ENCODE measurements at places on chromosomes 5 and 9.

DNA sequence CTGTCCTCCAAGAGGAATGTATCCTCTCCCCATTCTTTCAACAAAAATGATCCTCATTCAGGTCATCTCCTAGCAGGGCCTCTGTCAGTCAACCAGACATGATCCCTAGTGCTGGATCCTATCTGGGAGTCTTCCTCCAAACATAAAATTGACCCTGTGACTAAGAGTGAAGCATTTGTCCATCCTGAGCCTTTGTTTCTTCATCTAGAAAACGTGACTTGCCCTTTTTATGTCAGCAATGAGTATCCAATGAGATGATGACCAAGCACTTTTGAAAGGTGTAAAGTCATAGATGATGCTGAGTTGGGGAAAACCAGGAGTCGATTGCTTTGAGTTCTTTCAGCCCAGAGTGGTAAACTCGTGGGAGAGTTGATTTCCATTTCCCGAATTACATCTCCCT is 143.3 kb downstream of the CMYA5 start:
- DNase-seq: no peak

DNA sequence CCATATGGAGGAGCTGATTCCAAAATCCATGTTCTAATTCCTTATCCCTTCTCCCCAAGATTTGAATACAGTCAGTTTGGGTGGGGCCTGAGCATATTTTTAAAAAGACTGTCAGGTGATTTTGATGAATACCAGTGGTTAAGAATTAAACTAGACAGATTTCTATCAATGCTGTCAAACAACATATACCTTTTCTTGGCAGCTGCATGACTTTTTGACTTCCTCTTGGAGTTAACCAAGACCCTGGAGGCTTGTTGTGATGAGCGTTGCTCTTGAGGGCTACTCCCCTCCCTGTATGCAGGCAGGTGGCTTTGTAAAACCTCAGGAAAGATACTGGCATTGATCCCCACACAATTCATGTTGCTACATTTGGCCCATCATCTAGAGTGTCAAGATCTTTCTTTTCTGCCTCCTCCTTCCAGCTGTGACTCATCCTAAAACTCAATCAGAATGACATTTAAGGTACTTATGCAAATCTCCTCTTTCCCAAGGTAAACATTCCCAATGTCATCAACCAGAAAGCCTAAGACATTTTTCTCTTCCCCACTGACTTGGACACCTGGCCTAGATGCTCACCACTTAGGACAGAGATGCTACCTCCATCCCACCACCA is 61.7 kb downstream of the PPP2R2B start:
- no peak for DNase-seq

GRCh38 chr5:43336159-43336558 is 22.9 kb upstream of the HMGCS1 start:
- no peak for DNase-seq

DNA sequence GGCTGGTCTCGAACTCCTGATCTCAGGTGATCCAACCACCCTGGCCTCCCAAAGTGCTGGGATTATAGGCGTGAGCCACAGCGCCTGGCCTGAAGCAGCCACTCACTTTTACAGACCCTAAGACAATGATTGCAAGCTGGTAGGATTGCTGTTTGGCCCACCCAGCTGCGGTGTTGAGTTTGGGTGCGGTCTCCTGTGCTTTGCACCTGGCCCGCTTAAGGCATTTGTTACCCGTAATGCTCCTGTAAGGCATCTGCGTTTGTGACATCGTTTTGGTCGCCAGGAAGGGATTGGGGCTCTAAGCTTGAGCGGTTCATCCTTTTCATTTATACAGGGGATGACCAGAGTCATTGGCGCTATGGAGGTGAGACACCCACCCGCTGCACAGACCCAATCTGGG is 1.5 kb downstream of the CA9 start:
- DNase-seq: no peak

DNA sequence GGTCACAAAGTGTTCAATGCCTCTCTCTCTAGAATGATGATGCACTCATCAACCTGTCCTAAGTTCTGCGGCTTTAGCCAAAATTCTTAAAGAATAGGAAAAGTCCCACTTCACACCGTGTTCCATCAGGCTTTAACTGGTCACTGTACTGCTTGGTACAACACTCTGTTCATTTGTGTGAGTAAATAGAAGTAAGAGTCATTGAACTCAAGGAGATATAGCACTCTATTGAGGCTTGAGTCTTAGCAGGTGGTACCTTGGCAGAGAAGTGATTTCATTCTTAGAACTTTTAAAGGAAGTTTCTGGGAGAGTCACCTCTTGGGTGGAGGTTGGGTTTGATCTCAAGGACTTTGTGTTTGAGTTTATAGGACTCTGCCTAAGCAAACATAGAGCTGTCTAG is 92.6 kb downstream of the TENT4A start:
- no peak for DNase-seq

GRCh38 chr9:104970271-104970987 is 42.5 kb upstream of the ABCA1 start:
- DNase-seq: no peak

GRCh38 chr5:141508798-141509611 is 20.1 kb downstream of the PCDHGC5 start:
- no peak for DNase-seq

- no peak for DNase-seq
Measured at GRCh38 chr9:107108342-107109130, 174.5 kb upstream of the RAD23B start.

DNA sequence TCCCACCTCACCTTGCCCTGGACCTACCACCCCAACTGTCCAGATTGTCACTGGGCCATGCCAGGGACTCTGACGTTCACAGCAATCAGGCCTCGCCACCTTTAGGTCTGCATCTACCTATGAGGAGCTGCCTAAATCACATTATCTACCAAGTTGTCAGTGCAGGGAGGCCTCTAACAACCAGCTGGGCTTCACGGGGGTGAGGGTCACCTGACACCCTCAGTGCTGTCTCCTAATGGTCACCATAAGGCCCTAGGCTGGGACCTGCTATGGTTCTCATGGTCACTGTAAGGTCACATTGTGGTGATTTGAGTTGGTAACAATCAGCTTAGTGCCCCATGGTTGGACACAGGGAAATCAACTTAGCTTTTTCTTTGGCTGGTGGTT is 119.2 kb upstream of the CXCL14 start:
- DNase-seq: no peak

- no peak for DNase-seq
Measured at GRCh38 chr5:102638316-102638715, 116.8 kb upstream of the PAM start.

DNA sequence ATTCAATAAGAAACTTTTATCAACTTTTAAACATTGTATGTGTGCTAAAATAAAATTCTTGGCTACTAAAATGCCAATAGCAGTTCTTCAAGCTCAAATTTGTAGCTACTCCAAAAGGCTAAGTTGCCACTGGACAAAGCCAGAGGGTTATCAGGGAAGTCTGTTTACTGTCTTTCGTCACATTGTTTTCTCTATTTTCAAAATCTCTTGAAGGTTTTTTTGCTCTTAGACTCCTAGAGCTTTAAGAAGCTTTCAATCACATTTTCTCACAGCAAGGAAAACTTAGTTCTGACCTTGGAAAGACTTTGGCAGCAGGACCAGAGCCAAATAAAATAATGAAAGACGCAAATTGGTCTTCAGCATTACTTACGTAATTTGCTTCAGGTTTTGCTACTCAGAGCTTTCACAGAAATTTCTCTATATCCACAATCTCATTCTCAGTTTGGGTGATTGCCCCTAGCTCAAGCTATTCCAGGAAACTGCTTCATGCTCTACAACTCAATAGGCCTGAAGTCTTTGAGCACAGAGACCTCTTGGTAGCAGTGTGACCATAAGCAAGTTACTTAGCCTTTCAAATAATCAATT is 257.7 kb downstream of the GABRG2 start:
- no peak for DNase-seq

DNA sequence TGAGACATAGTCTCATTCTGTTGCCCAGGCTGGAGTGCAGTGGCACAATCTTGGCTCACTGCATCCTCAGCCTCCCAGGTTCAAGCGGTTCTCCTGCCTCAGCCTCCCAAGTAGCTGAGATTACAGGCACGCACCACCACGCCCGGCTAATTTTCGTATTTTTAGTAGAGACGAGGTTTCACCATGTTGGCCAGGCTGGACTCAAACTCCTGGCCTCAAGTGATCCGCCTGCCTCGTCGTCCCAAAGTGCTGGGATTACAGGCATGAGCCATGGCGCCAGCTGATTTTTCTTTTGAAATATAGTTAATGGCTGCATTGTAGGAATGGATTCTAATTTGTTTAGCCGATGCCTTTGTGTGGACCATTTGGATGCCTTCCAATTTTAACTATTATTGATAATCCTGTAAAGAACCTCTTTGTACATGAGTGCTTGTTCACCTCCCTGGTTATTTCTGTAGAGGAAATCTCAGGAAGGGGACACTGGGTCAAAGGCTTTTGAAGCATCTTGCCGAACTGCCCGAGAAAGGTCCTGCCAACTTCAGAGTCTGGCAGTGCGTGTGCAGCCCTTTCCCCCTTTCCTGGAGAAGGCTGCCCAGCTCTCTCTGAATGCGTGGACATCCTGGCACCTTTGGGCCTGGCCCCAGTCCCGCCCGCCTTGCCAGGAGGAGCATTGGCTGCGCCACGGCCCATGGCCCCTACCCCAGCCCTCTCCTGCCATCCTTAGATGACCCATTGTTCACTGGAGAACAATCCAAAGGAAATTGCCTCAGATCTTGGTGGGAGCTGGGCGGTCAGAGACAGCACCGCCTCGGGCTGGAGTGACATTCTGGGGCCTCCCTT is 8.9 kb upstream of the NUP214 start:
- DNase-seq: no peak

- no peak for DNase-seq
Measured at GRCh38 chr9:109889456-109889855, 109.5 kb downstream of the PALM2AKAP2 start.

- DNase-seq: no peak
Measured at GRCh38 chr5:9284272-9284671, 261.6 kb downstream of the SEMA5A start.

- no peak for DNase-seq
Measured at GRCh38 chr5:159026781-159027180, 72.9 kb downstream of the EBF1 start.

- DNase-seq: no peak
Measured at GRCh38 chr5:31047621-31048020, 145.9 kb upstream of the CDH6 start.

GRCh38 chr5:138139781-138140090 is 508 bp upstream of the NME5 start:
- DNase-seq: no peak

DNA sequence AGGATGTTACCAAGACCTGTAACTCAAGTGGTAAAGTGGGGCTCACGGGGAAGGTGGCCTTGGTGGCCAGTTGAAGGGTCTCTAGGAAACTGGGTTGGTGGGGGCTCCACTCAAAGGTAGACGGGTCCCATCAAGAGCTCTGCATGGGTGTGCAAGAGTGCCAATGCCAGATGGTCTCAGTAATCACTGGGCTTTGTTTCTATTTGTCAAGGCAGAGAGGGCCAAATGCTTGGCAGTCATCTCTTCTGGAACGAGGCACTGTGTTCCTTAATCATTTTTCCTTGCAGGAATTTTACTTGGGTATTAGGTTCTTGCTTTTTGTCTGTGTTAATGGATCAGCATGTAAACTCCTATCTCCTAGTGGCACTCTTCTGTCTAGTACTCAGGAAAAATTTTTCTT is 220.8 kb downstream of the DIRAS2 start:
- no peak for DNase-seq

GRCh38 chr5:22736443-22737003 is 116.6 kb downstream of the CDH12 start:
- DNase-seq: no peak

DNA sequence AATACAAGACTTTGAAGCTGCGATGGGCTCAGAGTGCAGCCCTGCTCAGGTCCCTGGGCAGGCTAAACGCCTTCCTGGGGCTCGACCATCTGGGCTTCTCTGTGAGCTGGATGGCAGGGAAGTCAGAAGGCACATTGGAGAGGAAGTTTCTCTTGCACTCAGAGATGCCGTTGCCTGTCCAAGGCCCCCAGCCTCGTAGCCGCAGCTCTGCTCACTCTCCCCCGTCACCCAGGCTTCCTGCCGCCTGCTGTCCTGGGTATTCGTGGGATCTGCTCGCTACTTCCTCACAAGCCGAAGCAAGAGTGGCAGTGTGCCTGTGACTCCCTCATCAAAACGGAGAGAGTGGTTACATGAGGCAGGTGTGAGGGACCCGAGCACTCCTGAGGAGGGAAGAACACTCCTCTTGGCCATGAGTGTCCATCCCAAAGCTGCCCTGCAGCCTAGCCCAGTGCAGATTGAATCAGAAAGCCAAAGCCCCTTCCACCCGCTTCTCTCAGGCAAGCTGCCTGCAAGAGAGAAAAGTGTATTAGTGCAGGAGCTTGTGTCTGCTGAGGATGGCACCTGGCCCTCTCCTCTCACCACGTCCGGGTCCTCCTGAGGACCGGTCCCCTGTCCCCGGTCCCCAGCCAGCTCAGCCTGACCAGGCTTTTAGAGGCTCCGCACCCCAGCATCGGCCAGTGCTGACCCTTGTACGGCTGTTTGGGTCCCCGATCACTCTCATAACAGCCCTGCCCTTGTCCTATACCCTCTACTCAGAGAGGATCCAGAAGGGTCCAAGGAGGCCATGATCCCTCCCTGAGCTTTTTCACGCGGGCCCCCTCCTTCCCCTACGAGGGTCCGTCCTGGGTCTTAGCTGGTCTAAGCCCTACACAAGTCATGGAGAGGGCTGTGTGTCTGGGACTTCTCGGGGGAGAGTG is 7.3 kb downstream of the FCN2 start:
- DNase-seq: no peak

- DNase-seq: no peak
Measured at GRCh38 chr5:174288439-174288838, 242.9 kb downstream of the NSG2 start.

- no peak for DNase-seq
Measured at GRCh38 chr5:141680751-141681201, 1.3 kb downstream of the ARAP3 start.

GRCh38 chr9:89420397-89421178 is 77.3 kb downstream of the SEMA4D start:
- DNase-seq: no peak

- DNase-seq: no peak
Measured at GRCh38 chr9:95515272-95516113, 1.3 kb downstream of the PTCH1 start.

- no peak for DNase-seq
Measured at GRCh38 chr9:132982458-132982857, 4.0 kb downstream of the GFI1B start.

- DNase-seq: no peak
Measured at GRCh38 chr5:119420169-119420568, 32.1 kb upstream of the HSD17B4 start.

GRCh38 chr5:143002459-143003327 is 232.5 kb downstream of the ARHGAP26 start:
- no peak for DNase-seq

GRCh38 chr5:143605403-143606005 is 202.0 kb upstream of the NR3C1 start:
- DNase-seq: no peak

GRCh38 chr5:78506261-78507024 is 142.1 kb downstream of the LHFPL2 start:
- no peak for DNase-seq

GRCh38 chr5:6594066-6594465 is 38.8 kb downstream of the NSUN2 start:
- DNase-seq: no peak

Data from activated T-helper 1 cell treated with anti-CD3 and anti-CD28 coated beads, Interleukin-2, amount 50 U/mL, for 16 hours (primary cell).